NCI-H774 (cell line): ENCODE measurements at places on chromosomes 7 and 10.

DNA sequence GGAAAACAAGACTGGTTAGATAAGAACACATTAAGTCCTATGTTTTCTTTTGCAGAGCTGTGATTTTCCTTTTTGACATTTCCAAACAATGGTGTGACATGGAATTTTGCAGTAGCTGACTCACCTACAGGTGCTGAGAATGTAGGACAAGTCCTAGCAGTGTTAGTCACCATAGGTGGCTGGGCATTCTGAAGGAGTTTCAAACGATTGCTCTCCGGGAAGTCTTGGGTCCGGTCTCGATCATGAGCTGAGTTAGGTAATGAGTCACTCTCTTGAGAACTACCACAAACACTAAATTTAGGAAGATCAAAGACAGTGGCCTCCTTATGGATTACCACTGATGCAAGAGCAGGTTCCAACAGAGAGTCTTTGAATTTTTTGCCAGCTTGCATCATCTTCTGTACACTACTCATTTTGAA is 3.6 kb downstream of the FIGNL1 start:
- DNase-seq = no peak

DNA sequence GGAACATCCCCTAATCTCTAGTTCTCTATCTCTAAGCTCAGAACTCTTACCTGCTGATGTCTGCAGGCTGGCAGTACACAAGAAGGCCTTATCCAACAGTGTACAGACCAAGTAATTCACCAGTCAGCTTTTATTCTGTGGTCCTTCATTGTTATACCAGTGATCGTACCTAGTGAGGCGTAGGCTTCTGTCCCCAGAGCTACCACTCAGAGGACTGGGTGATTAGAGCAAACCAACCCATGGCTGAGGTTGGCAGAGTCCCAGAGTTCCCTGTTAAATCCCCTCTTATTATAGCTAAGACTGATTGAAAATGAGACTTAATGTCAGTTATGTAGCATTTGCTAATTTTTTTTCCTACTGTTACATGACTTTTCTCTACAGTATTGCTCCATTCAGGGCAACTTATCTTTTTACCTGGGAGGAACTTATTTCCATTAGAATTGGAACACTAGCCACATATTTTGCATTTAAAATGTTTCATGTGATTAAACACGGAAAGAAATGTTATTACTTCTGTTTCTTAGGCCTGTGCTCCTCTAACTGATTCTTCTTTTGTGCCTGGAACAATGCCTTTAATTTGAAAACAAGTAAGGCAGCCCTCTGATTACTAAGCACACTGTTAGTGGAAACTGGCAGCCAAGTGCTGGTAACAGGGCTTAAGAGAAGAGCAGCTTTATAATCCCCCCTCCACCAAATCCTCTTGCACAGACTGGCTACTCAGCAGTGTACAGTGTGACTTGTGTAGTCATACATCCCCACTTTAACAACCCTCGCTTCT is 127.2 kb downstream of the LRRC4 start:
- DNase-seq = no peak

DNA sequence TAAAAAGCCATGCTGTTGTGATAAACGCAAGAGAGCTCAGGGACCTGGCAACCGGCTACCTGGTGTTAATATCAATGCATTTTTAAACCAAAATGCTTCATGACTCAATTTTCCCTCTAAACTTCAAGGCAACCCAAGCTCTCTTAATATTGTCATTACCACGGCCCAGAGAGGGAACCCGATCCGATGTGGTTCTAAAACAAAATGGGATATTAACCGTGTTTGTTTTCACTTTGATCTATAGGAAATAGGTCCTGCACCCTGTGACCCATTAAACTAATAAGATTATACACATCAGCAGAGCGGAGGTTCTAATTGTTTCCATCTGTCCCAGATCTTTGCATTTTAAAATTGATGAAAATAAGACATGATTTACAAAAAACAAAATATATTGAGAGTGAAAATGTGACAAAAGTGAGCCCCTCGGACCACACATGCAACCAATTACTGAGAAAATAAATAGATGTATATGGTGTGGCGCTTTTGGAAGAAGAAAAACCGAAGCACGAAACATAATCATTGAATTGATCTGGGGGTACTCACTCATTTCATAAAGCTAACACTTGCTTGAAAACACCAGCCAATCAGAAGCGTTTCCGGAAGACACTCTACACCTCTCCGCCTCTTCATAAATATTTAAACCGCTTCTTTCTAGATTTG is 290.3 kb upstream of the NFE2L3 start:
- DNase-seq = no peak

DNA sequence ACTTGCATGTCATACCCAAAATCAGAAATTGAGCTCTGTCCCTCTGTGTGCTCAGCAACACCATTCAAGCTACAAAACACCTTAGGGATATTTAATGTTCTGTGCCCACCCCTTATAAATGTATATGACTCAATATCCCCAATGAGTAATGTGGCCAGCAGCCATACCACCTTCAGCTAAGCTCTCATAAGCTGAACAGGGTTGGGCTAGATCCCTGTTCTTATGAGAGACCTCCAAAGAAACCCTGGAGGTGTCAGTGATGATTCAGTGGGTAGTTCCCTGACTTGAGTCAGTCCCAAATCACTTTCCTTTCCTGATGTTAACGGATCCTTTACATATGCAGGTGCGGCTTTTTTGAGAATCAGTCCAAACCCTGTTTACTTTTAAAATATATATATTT is 253.8 kb downstream of the CREB5 start:
- DNase-seq = no peak

DNA sequence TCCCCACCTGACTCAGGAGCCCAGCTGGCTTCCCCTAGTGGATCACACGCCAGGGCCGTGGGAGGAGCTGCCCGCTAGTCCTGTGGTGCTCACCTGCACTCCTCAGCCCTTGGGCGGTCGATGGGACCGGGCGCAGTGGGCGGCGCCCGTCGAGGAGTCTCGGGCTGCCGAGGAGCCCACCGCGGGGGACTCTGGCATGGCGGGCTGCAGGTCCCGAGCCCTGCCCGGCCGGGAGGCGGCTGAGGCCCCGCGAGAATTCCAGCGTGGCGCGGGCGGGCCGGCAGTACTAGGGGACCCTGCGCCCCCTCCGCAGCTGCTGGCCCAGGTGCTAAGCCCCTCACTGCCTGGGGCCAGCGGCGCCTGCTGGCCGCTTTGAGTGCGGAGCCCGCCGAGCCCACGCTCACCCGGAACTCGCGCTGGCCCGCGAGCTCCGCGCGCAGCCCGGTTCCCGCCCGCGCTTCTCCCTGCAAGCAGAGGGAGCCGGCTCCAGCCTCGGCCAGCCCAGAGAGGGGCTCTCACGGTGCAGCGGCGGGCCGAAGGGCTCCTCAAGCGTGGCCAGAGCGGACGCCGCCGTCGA is 367.9 kb downstream of the TYW1 start:
- no peak for DNase-seq

GRCh38 chr7:137403353-137403695 is 59.8 kb upstream of the PTN start:
- no peak for DNase-seq

- no peak for DNase-seq
These were observed 438.7 kb upstream of the NRP1 start for GRCh38 chr10:33773253-33773573.

GRCh38 chr7:25996006-25996408 is 156.0 kb upstream of the NFE2L3 start:
- no peak for DNase-seq

- no peak for DNase-seq
These were observed 561 bp downstream of the SHTN1 start for GRCh38 chr10:117004227-117005025.

DNA sequence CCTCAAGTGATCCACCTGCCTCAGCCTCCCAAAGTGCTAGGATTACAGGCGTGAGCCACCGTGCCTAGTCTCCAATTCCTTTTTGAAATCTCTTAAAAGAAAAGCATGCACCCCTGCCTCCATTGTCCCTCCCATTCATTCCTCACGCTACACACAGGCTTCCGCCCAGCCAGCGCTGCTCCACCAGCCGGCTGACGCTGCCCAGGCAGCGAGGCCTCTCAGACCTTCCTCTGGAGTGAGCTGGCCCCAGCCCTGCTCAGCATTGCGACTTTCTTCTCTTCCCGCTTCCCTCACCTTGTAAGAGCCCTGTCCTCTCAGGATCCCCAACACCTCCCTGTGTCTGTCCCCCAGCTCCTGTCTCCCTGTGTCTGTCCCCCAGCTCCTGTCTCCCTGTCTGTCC is 23.6 kb downstream of the RGS10 start:
- DNase-seq = no peak
